ENCODE measurements at places on chromosomes 7 and 10.

DNA sequence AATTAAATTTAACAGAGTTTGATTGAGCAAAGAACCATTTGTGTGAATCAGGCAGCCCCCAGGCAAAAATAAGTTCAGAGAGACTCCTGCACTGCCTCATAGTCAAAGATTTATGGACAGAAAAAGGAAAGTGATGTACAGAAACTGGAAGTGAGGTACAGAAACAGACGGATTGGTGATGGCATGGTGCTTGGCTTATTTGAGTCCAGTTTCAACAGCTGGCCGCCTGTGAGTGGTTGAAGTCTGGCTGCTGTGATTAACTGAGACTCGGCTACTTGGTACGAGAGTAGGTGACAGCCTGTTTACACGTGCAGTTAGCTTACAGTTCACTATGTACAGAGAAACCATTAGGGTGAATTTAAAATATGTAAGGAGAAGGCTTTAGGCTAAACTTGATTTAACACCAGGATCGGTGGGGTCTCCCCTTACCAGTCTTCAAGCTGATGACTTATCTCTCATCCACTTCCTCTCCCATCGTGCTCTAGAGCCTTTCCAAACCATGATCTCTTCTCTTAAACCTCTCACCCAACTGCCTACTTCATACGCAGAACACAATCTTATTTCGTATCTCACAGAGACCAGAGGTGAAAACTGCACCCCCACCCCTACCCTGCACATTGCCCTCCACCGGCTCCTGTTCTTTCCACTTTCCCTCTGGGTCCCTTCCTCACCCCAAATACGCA is 5.0 kb upstream of the MSMB start:
- DNase-seq = no peak

DNA sequence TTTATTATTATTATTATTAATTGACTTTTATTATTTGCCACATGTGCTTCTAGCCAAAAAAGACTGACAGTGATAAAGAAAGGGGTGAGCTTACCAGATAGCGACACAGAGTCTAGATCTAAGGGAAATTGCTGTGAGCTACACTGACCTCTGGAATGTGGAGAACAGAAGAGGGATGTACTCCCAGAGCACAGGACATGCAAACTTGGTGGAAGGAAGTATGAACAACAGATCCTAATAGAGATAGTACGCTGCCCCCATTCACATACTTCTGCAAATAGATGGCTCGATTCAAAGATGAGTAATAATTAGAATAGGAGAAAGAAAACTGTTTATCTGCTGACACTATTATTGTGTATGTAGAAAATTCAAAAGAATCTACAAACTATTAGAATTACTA is 109.3 kb upstream of the HPS1 start:
- DNase-seq = no peak

DNA sequence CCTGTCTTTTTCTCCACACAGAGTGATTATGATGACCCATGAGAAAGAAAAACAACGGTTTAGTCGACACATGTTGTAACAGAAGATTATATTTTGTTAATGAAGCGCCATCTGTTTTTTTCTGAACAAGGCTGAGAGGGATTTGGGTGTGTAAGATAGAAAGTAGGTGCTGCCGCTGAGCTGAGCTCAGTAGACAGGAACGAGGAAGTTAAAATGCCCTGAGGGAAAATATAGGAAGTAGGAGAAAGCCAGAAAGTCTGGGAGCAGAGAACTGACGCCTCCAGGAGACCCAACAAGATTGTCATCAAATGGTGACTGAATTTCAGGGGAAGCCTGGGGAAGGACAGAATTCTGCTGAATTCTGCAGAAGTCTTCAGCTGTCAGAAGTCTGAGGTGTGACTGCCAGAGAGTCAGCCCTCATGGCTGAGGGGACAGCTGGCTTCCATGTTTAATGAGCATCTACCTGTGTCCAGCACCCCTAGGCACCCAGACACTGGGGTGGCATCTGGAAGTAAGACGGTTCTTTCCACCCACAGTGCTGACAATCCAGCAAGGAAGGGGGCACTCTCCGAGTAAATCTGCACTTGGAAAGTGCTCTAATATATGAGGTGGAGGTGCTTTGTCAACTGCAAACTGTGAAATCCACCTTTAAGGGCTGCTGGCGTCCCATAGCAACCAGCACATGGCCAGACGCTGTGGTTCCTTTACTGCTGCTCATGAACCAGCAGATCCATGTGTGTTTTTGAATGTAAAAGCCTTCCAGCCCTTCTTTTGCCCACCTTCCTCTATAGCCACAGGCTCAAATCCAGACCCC is 12.5 kb upstream of the TSPAN15 start:
- no peak for DNase-seq

DNA sequence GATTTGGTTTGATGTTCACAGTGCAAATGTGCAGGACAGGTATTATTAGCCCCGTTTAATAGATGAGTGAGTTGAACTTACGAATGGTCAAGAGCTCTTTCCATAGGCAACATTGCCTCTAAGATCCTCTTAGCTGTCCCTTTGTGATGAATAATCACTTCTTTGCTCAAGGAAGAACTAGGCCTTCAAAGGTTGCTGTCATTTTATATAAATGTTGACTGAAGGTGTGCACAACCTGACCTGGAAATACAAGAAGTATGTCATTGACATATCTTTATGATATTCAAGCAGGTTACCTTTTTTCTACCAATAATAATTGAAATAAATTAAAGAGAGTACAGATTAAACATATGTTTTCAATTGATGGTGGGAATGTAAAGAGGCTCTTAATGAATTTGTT is 48.5 kb upstream of the GLCCI1 start:
- DNase-seq = no peak

DNA sequence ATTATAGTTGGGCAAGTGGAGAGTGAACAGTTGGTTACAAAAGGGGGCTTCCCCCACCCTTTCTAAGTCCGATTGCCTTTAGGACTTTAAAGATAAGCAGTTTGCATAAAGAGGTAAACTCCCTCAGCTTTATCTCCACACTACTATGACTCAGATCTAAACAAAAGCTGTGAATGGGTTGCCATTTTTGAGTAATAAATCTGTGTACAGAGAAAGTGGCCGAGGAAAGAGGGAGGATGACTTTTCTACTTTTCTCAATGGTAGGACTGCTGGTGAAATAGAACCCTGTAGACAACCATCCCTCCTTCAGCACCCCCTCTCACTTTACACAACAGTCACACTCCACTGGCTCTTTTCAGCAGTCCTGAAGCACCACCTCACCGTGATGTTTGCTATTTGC is 71.2 kb downstream of the DNMBP start:
- no peak for DNase-seq

DNA sequence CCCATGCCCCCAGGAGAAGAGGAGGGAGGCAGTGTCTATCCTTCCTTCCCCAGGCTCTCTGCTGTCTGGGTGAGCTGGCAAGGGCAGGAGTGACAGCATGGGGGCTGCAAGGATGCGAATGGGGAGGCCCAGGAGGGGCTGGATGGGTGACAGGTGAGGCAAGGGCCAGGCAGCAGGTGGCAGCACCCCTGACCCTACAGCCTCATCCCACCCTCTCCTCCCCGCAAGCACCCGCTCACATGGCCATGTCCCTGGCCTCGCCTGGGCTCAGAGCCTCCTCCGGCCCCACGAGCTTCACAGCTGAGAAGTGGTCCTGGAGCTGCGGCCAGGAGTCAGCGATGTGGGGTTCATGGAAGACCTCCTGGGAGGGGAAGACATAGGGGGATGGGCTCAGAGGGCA is 5.4 kb downstream of the PLOD3 start:
- no peak for DNase-seq

Measured in activated CD4-positive, alpha-beta memory T cell treated with anti-CD3 and anti-CD28 coated beads for 36 hours (primary cell).